ENCODE measurements at places on chromosomes 3 and 15. TPM values are rescaled to one million over a fixed set of nuclear protein-coding genes. Genes with fewer than 3 reads are reported as not detected.

Gene WNT5A
- total RNA-seq = not detected

DNA sequence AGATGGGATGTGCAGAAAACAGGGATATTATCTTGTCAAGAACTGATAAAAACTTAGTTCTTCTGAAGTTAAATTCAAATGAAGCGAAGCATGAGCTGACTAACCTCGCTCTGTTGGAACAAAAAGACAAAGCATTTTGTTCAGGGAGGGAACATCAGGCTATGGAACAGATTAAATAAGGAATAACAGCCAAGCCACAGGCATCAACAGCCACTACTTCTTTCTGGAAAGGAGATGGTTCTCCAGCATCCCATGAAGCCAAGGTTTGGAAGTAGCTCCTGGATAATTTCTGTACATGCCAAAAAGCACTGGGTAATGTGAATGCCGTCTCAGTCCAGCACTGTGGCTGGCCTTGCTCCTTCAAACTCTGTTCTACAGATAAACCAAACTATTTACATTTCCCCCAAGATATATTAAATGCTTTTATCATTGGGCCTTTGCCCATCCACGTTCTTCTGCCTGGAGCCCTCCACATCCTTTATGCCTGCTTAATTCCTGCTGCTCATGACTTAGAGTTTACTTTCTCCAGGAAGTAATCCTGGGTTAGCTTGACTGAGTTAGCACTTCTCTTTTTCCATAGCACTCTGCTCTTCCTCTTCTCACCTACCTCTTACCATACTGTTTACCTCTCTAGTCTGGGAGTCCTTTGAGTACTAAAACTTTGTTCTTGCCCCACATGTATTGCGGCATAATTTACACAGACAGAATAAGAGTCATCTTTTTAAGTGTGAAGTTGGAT lies 232.0 kb downstream of the CLSTN2 start:
- no peak for DNase-seq

Gene BSN
- 0.12 TPM for total RNA-seq

- DNase-seq = no peak
Observed at GRCh38 chr3:187074846-187075245, 64.5 kb downstream of the RPL39L start.

- no peak for DNase-seq
Observed at GRCh38 chr3:112653881-112654300, 12.9 kb upstream of the CCDC80 start.

DNA sequence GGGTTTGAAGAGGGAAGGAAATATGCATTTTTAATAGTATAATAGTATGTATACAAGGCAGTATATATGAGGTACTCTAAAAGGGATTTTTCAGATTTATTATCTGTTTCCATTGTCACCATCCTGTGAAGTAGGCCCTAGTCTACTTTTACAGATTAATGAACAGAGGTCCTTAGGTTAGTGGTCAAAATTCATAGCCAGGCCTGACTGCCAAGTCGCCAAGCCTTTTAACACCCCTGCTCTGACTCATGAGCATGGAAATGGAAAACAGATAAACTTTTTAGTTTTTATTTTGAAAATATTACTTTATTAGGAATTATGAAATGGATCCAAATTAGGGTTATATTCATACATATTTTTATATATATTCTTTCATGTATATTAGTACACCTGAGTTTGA lies 146.9 kb downstream of the BBX start:
- no peak for DNase-seq

GRCh38 chr3:134034005-134034785 lies 4.5 kb upstream of the SLCO2A1 start:
- DNase-seq = no peak

DNA sequence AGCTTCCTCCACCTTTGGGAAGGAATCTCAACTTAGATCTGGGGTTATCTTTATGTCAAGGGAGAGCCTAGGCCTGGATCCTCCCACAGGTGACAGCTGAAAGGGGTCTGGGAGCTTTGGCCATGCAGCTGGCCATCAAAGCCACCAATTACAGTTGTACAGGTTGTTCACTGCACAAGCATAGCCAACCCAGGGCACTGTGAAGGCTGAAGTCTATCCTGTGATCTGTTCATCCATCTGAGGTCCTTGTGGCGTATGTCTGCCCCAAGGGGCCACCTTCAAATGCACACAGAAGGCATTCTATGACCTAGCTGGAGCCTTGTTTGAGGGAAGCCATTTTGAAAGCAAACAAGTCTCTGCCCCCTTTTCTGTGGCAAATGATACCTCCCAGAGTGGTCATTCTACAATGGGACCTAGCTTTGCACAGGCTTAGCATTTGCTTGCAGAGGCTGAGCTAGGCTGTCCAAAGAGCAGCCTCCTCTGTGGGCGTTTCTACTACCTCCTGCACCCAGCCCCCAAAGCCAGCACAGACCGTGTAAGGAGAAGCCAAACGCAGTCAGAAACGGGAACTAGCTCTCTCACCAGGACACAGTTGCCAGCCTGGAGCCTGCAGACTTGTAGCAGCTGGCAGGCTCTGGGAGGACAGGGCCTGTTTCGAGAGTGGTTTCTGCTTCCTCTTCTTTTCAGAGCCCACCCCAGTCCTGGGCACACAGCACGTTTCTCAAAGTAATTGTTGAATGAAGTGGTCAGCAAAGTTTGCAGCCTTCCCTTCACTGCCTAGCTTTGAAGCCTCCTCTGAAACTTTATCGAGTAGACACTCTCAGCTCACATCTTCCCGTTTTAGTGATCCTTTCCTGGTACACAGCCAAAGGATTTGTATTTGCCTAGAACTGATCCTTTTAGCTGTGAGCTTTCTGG lies 157.3 kb upstream of the SMAD3 start:
- DNase-seq = no peak

Measured in activated naive CD4-positive, alpha-beta T cell treated with anti-CD3 and anti-CD28 coated beads for 36 hours (primary cell).